Aorta (tissue), 5 donors: ENCODE measurements at places on chromosomes 13 and 19. TPM values are rescaled to one million over a fixed set of nuclear protein-coding genes. Genes with fewer than 3 reads are reported as not detected.

DNA sequence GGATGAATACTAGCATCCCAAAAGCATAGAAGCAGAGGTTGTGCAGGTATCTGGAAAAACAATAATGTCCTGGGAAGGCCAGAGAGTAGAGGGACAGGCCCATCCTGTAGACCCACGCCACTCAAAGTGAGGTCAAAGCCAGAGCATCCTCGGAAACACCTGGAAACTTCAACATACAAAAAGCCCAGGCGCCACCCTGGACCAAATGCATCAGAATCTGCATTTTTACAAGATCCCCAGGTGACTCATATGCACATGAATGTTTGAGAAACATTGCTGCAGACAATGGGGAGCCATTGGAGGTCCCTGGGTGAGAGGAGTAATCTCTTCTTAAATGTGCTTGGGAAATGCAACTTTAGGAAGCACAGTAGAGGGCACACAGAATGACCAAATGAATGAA, 684.1 kb downstream of the DIAPH3 start:
- H3K4me1 ChIP-seq, result peaks cover 4% of the 10 kb centered on the region
- no peaks in the 10 kb centered on the region for H3K27me3 ChIP-seq
- H3K4me3 ChIP-seq, result no peak overlapping the region
- no peak overlapping the region for H3K27ac ChIP-seq

DNA sequence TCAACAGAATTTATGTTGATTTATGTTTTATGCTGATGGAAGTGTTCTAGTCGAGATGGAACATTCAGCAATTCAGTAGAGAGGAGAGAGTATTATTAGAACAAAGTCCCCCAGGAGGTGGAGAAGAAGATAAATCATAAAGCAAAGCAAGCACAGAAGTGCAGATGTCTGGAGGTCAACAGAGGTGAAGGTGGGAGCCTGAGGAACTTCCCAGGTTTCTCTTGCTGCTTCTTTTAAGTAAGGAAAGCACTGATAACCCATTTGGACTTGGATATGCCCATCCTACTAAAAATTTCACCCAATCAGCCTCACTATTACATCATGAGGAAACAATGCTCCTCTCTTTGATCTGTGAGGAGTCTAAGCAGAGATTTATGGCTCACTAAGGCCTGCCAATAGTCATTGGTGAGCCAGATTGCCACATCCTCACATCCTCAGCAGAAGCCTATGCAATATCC, 98.8 kb downstream of the EPSTI1 start:
- no peaks in the 10 kb centered on the region for H3K4me1 ChIP-seq
- H3K36me3 ChIP-seq, result peaks cover 3% of the 10 kb centered on the region
- H3K4me3 ChIP-seq, result no peak overlapping the region
- no peak for DNase-seq
- no peak overlapping the region for H3K27ac ChIP-seq

GRCh38 chr19:4694211-4694987, 24.3 kb upstream of the MYDGF start:
- no peak overlapping the region for H3K27ac ChIP-seq
- H3K27me3 ChIP-seq, result no peaks in the 10 kb centered on the region
- H3K36me3 ChIP-seq, result no peaks in the 10 kb centered on the region

GRCh38 chr19:7924651-7925170, 1.2 kb downstream of the CTXN1 start:
- DNase-seq, result no peak

- H3K4me3 ChIP-seq, result no peak overlapping the region
- no peaks in the 10 kb centered on the region for H3K4me1 ChIP-seq
- H3K27me3 ChIP-seq, result no peaks in the 10 kb centered on the region
- no peak overlapping the region for H3K27ac ChIP-seq
- no peaks in the 10 kb centered on the region for H3K36me3 ChIP-seq
Observed at GRCh38 chr13:97858161-97858560, 95.3 kb upstream of the IPO5 start.

- H3K27ac ChIP-seq, result no peak within 1 kb of the TSS
- no peaks in the 10 kb centered on the region for H3K36me3 ChIP-seq
- no peak within 1 kb of the TSS for H3K4me3 ChIP-seq
- DNase-seq, result peak; percentile 78
- H3K4me1 ChIP-seq, result no peaks in the 10 kb centered on the region
- no peaks in the 10 kb centered on the region for H3K27me3 ChIP-seq
Observed at GRCh38 chr19:35908010-35908441, at the start of gene TYROBP. Gene TYROBP (minus strand): TSS chr19:35908295. CDS start chr19:35908228, 67 bp downstream.

DNA sequence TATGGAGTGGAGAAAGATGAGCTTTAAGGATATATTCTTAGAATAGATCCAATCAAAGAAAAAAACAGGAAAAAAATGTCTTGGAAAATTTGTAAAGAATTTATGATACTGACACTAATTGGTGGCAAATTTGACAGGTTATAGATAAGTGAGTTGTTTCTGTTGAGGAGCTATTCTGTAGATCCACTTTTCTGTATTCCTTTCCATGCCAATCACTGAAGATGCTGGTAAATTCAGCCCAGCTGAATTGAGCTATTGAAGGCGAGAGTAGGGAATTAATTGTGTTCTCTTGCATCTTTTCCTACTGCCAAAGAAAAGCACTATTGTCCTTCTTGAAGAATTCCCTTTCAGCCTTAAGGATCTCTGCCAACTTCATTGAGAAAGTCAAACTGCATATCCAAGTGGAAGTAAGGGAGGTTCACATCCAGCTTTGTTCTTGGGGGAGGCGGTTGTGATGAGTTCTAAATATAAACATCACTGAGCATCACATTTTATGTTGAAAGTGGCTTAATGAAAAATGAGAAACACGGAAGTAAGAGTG, 113.1 kb downstream of the PCDH9 start:
- no peak for DNase-seq
- H3K36me3 ChIP-seq, result no peaks in the 10 kb centered on the region
- H3K4me3 ChIP-seq, result no peak overlapping the region
- H3K27me3 ChIP-seq, result no peaks in the 10 kb centered on the region

- no peaks in the 10 kb centered on the region for H3K27me3 ChIP-seq
- no peaks in the 10 kb centered on the region for H3K36me3 ChIP-seq
- H3K27ac ChIP-seq, result no peak overlapping the region
Observed at GRCh38 chr13:24267801-24268200, 41.6 kb upstream of the C1QTNF9 start.

DNA sequence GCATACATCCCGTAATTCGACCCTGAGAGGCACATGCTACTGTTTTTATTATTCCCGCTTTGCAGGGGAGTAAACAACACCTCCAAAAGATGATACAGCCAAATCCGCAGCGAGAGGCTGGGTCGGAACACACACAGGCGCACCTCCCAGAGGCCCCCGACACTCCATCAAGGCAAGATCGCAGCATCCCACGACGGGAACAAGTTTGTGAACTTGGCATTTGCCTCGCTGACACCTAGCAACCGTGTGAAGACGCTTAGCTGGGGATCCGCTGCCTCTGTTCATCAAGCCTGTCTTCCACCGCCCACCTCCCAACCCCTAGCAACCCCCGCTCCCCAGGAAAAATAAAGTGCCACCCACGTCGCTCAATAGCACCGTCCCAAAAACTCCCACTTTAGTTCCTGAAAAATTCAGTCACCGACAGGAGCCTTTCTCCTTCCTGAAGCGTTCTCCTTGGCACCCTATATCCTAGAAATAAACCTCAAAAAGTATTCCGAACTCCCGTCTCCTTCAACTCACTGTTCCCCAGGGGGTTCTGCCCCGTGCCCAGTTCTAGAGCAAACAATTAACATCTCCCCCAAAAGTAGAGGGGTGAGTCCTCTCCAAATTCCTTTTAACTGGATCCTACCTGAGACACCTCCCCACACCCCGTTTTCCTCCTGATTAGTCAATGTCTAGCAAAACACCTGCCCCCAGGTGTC, 1.7 kb downstream of the GNG7 start:
- no peaks in the 10 kb centered on the region for H3K4me1 ChIP-seq
- H3K27ac ChIP-seq, result no peak overlapping the region
- no peak overlapping the region for H3K4me3 ChIP-seq
- H3K27me3 ChIP-seq, result no peaks in the 10 kb centered on the region
- H3K36me3 ChIP-seq, result no peaks in the 10 kb centered on the region

- no peaks in the 10 kb centered on the region for H3K4me1 ChIP-seq
- H3K36me3 ChIP-seq, result no peaks in the 10 kb centered on the region
- DNase-seq, result no peak
- no peaks in the 10 kb centered on the region for H3K27me3 ChIP-seq
Observed at GRCh38 chr19:53812335-53812734, 11.8 kb downstream of the NLRP12 start.

GRCh38 chr13:113631341-113632095, 26.5 kb downstream of the ATP4B start:
- H3K36me3 ChIP-seq, result no peaks in the 10 kb centered on the region
- peak; percentile 62 for DNase-seq
- no peaks in the 10 kb centered on the region for H3K4me1 ChIP-seq

Gene RUVBL2
- total RNA-seq, result 42.1 TPM

Gene SULT2A1
- total RNA-seq, result not detected
